ENCODE measurements at places on chromosomes 16 and 17.

DNA sequence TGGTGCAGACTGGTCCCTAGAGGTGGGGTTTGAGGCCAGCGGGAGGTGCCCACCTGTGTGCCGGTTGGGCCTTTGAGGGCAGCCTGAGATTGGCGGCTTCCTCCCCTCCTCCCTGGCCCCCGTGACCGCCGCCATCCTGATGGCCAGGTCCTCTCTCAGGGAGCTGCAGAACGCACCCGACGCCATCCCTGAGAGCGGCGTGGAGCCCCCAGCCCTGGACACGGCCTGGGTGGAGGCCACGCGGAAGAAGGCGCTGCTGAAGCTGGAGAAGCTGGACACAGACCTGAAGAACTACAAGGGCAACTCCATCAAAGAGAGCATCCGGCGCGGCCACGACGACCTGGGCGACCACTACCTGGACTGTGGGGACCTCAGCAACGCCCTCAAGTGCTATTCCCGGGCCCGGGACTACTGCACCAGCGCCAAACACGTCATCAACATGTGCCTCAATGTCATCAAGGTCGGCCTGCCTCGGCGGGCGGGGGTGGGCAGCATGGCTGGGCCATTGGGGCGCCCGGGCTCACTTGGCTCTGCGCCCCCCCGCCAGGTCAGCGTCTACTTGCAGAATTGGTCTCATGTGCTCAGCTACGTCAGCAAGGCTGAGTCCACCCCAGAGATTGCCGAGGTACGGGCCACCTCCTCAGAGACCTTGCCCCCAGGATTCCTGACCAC is 2.8 kb downstream of the GPS1 start:
- no peak for DNase-seq

DNA sequence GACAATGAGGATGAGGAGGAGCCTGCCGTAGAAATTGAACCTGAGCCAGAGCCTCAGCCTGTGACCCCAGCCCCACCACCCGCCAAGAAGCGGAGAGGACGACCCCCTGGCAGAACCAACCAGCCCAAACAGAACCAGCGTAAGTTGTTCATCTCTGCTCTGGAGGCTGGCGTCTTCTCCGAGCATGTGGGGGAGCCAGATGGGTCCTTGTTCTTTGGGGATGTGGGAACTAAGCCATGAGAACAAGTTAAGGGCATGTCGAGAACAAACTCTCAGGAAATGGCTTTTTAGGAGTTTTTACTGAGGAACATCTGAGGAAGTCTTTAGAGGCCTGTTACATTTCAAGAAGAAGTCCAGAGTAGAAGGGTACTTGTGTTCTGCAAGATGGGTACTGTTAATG is 8.2 kb upstream of the CARMIL2 start:
- DNase-seq, result no peak

- DNase-seq, result no peak
Observed at GRCh38 chr17:55479903-55480302, 31.3 kb downstream of the SMIM36 start.

DNA sequence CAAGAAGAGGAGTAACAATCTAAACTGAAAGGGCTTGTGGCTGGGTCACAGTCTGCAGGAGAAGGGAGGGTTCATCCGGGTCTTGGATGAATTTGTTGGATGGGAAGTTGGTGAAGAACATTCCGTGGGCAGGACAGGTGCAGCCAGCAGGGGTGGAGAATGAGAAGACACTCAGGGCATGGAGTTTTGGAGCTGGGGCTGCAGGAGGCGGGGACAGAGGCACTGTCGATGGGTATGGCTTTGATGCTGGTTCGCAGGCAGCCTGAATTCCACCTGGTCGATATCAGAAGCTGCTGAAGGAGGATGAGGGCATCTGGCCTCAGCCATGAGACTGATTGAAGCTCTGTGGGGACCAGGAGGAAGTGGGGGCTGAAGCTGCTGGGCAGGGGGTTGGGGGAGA is 36.1 kb upstream of the CBFA2T3 start:
- no peak for DNase-seq

DNA sequence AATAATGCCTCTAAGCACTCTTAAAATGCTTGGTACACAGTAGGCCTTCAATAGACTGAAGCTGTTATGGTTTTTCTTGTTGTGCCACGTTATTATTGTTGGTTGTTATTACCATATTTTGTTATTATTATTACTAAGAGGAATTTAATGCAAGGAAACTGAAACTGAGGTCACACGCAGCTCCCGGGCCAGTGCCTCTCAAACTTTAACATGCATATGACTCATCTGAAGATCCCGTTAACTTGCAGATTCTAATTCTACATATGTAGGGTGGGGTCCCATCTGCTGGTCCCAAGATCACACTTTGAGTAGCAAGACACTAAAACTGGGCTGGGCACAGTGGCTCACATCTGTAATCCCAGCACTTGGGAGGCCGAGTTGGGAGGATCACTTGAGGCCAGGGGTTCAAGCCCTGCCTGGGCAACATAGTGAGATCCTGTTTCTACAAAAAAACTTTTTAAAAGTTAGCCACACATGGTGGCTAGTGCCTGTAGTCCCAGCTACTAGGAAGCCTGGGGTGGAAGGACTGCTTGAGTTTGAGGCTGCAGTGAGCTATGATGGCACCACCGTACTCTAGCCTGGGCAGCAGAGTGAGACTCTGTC is 888 bp downstream of the ACSM5 start:
- no peak for DNase-seq

DNA sequence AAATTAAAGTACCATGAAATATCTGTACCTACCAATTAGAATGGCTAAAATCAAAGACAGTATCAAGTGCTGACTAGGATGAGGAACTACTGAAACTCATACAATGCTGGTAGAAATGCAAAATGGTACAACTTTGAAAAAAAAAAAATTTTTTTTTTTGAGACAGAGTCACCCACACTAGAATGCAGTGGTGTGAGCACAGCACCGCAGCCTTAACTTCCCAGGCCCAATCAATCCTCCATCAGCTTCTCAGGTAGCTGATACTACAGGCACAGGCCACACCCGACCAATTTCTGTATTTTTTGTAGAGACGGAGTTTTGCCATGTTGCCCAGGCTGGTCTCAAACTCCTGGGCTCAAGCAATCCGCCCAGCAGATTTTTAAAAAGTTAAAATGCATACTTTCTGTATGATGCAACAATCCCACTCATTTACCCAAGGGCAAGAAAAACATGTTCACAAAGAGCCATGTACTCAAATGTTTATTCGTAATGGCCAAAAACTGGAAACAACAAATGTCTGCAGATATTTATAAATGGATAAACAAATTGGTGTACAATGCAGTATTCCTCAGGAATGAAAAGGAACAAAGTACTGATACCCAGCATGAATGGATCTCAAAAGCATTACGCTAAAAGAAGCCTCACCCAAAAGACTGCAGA is 8.7 kb downstream of the SMURF2 start:
- no peak for DNase-seq

DNA sequence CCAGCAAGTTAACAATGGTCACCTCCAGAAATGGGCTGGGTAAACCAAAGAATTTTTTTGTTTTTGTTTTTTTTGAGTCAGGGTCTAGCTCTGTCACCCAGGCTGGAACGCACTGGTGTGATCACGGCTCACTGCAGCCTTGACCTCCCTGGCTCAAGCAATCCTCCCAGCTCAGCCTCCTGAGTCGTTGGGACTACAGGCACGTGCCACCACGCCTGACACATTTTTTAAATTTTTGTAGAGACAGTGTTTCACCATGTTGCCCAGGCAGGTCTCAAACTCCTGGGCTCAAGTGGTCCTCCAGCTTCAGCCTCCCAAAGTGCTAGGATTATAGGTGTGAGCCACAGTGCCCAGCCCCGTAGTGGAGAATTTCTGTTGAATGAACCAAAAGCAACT is 1.7 kb downstream of the SPSB3 start:
- DNase-seq, result no peak

GRCh38 chr17:64423881-64424280 is 25.0 kb upstream of the MILR1 start:
- no peak for DNase-seq

DNA sequence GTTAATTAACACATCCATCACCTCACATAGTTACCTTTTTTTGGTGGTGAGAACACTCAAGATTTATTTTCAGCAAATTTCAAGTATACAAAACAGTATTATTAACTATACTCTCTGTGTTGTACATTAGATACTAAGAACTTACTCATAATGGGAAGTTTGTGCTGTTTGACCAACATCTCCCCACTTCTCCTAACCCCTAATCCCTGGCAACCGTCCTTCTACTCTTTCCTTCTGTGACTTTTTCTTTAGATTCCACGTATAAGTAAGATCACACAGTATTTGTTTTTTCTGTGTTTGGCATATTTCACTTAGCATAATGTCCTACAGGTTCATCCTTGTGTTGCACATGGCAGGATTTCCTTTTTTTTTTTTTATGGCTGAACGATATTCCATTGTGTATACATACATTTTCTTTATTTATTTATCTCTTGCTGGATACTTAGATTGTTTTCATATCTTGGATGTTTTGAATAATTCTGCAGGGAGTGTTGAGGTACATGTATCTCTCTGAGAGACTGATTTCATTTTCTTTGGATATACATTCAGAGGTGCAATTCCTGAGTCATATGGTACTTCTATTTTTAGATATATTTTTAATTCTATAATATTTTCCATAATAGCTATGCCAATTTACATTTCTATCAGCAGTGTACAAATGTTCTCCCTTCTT is 19.0 kb downstream of the PPM1D start:
- DNase-seq, result no peak

DNA sequence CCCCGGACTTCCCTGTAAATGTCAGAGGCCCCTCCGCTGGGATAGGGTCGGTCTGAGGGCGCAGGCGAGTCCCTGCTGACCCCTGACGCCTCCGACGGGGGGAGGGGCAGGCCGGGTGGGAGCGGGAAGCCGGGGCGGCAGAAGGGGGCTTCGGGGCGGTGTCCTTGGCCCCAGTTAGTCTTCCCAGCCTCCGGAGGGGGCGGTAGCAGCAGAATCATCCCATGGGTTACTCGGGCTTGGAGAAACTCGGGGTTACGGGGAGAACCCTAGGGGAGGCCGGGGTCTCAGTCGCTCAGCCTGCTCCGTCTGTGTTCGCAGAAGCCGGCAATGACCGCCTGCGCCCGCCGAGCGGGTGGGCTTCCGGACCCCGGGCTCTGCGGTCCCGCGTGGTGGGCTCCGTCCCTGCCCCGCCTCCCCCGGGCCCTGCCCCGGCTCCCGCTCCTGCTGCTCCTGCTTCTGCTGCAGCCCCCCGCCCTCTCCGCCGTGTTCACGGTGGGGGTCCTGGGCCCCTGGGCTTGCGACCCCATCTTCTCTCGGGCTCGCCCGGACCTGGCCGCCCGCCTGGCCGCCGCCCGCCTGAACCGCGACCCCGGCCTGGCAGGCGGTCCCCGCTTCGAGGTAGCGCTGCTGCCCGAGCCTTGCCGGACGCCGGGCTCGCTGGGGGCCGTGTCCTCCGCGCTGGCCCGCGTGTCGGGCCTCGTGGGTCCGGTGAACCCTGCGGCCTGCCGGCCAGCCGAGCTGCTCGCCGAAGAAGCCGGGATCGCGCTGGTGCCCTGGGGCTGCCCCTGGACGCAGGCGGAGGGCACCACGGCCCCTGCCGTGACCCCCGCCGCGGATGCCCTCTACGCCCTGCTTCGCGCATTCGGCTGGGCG is 542 bp downstream of the GUCY2D start:
- no peak for DNase-seq

DNA sequence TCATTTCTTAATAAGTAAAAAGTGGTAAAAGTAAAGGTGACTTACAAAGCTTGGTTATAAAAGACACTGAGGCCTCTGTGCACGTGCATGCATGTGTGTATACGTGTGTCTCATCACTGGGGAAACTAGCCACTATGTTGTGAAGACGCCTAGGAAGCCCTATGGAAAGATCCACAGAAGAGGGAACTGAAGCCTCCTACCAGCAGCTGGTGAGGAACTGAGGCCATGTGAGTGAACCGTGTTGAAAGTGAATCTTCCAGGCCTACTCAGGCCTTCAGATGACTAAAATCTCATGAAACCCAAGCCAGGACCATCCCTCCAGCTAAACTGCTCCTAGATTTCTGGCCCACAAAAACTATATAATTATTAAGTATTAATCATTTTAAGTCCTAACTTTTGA is 23.7 kb downstream of the PHLPP2 start:
- no peak for DNase-seq

DNA sequence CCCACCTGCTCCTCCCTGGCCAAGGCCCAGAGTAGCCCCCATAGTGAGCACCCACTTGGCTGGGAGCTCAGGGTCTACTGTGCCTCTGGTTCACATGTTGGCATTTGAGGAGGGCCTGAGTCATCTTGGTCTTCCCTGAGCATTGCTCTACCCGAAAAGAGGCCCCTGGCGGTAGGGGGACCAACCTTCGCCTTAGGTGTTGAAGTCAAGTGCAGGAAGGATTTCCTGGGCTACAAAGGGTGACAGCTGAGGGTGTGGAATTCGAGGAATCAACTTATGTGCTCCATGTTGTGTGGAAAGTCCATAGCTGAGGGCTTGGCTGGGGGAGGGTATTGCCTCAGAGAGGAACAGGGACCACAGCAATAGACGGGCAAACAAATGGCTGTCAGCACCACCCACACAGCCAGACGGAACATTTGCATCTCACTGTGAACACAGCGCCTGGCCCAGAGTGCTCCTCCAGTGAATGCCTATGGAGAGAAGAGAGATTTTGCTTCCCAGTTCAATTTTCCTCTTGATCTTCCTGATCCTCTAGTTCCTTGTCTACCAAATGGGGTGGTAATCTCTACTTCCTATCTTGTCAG is 35.6 kb upstream of the NGFR start:
- DNase-seq, result no peak

DNA sequence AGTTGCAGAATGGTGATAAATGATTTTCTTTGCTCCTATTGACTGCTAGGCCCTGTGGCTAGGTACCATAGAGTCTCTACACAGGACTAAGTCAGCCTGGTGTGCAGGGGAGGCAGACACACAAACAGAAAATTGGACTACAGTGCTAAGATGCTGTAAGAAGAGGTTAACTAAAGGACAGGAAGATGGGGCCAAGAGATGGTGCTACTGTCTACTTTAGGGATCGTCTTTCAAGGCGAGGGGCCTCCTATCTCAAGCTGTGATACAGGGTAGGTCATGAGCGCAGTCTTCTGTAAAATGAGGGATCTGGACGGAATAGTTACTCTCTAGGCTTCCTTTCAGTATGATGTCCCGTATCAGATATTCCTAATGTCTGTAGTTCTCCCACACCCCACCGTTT is 817 bp downstream of the NME1 start:
- DNase-seq, result no peak

DNA sequence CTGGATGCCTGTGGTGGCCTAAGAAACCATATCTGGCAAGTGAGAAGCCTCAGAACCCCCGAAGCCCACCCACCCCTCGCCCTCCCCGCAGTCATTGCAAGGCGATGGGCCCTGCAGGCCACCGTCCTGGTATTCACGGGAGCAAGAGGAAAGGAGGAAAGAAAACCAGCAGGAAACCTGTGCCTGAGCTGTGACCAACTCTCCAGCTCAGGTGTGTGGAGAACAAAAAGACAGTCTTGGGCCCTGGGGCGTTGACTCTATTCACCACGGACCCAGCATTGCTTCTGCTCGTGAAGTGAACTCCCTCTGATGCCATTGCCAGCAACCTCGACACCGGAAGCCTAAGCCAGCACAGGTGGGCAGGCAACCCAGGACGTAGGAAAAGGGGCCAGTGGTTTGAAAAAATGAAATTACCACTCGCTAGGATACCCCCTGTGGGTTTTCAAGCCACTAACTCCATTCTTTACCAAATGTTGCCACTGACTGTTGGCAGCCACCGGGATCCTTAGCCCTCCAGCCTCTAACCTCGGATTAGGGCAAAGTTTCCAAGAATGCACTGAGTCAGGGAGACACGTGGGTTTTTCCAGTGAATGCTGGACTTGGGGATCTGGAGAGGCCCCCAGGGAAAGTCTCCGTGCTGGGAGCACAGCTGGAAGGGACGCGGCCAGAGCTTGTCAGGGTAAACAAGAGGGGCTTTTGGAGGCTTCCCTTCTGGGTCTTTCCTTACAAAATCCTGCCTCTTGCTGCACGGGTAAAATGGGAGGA is 25.1 kb downstream of the FA2H start:
- no peak for DNase-seq
